ENCODE measurements at places on chromosomes 2 and 18.

GRCh38 chr2:224951723-224952481, 90.4 kb downstream of the DOCK10 start:
- no peak for DNase-seq

DNA sequence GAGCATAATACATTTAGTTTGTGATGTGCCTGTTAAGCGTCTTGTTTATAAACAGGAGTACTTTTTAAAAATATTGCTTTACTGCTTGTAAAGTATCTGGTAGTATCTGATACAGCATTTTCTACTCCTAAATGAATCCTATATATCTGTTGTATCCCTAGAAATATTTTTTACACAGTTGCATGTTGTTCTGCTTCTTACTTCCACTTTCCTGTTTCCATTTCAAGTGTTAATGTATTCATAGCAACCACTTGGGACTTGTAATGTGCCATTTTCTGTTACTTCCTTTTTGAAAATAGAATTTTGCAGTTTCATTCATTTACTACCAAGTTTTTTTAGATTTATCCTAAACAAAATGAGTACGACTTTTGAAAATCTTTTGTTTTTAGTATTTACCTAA, 24.9 kb downstream of the CCNT2 start:
- DNase-seq, result no peak

DNA sequence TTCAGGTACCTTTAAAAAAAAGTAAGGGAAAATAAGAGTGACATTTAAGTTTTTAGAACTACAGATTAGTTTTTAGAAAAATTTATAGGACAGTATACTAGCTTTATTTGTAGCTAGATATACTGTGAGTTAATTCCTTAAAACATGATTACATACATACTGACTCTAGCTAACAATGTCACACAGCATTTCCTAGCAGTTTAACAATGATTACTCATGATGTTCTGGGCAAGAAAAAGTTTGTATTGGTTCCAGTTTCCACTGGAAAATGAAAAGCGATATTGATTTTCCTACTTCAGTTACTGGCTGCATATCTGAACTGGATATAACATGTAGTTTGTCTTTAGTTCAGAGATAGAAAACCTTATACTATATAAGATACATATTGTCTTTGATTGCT, 19.4 kb downstream of the SLC39A6 start:
- no peak for DNase-seq

- DNase-seq, result no peak
These were observed 11.0 kb upstream of the ANKRD29 start for GRCh38 chr18:23673725-23674124.

DNA sequence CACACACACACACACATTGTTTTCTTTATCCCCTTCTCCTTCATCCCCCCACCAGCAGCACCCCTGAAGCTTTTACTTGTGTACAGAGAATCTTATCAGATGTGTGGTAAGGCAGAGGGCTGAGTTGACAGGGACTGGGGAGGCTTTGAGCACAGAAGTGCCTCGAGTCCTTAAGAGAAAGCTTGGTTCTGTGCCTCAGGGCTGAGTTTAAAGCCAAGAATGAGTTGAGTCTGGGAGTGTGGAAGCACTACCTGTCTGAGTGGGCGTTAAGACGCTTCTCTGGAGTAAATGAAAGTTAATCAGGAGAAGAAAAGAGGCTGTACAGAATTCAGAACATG, 2.7 kb downstream of the ID2 start:
- no peak for DNase-seq

DNA sequence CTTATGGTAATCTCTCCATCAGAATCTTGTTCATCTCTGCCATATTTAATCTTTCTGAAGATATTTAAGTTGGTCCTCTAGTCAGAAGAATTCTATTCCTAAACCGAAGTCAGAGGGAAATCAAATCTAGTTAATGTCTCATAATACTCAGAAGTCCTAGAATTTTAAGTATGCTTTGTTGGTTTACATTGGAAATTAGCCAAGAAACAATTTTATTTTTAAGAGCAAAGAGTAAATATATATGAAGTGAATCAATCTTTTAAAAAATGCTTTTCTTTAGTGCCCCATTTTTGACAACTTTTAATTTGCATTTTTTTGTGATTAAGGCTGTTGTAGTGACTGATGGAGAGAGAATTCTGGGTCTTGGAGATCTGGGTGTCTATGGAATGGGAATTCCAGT, 38.1 kb downstream of the ME2 start:
- DNase-seq, result no peak

DNA sequence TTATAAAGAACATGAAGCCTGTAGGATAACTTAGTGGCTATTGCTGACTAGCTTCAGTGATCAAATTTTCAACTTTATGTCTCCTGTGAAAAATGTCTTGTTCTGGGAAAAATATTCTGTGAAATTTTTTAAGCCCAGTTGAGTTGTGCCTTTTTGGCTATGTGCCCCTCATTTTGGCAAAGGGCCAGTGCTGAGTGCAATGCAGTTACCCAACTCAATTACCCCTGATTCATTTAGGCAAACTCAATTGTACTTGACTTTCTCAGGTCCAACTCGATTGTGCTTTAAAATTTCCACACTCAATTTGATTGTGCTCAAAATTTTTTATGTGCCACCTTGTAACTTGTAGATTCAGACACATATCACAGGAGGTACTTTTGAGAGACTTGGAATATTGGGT, 548.8 kb upstream of the NRP2 start:
- DNase-seq, result no peak

DNA sequence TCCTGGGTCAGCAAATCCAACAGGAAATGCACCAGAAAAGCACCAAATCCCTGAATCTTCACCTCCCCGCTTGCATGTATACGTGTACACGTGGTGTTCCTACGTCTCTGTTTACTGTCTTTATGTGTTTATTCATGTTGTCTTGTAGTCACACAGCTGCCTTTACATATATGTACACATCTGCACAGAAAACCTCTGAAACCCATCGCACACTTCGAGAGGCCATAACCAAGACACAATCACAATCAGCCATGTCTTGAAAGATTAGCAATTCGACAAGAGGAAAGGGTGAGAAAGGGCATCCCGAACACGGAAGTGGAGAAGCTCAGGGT, 98.1 kb downstream of the PLB1 start:
- DNase-seq, result no peak

DNA sequence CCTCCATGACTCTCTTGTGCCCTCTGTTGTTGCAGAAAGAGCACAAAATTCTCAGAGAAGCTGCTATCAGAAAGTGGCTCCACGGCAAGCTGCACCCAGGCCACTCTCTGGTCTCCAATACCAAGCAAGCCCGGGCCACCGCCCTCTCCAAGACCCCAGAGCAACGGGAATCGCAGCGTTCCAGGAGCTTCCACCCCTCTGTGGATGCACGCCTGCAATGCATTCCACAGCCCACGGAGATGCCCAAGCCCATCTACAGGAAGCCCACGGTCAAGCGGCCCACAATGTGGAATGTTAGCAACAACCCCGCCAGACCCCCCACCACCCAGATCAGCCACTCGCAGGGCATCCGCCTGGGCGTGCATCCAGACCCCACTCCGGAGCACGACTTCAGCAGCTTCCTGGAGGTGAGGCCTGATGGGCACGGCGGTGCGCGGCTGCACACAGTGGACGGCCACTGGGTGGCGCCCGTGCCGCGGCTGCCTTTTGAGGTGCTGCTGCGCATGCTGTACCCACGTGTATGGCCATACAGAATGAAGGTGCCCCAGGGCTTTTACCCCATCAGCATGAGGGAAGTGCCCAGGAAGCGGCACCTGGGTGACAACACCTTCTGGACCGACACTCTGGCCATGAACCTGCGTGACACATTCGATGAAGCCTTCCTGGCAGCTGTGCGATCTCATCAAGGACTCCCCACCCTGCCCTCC, 6.3 kb downstream of the ANKRD53 start:
- DNase-seq, result peak; percentile 72

DNA sequence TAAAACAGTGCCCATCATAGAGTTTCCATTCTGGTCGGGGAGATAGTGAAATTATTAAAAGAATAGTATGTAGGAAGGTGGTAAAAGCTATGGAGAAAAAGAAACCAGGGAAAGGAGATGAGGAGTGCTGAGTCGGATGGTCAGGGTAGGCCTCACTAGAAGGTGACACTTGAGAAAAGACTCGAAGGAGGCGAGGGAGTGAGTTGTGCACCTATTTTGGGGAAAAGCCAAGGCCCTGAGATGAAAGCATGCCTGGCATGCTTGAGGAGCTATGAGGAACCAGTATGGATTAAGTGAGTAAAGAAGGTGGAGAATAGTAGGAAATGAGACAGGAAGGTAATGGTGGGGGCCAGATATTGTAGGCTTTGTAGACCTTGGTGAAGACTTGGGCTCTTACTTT, 7.3 kb upstream of the TTLL4 start:
- no peak for DNase-seq

GRCh38 chr2:195682077-195682476, 25.1 kb downstream of the SLC39A10 start:
- no peak for DNase-seq

DNA sequence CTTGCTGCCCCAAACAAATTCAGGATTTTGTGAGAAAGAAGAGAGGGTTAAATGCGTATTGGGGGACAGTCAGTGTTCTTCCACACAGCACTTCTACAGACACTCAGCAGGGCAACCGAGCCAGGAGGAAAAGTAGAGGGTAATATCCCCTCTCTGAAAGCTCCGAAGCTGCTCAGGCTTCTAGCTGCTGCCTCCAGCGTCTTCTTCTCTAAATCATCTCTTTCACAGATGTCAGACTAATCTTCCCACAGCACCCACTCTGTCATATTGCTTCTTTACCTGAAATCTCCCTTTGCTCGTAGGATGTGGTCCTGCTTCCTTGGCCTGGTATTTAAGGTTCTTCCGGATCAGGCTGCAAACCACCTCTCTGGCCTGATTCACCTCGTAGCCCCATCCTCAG, 117.6 kb upstream of the HAAO start:
- DNase-seq, result no peak

DNA sequence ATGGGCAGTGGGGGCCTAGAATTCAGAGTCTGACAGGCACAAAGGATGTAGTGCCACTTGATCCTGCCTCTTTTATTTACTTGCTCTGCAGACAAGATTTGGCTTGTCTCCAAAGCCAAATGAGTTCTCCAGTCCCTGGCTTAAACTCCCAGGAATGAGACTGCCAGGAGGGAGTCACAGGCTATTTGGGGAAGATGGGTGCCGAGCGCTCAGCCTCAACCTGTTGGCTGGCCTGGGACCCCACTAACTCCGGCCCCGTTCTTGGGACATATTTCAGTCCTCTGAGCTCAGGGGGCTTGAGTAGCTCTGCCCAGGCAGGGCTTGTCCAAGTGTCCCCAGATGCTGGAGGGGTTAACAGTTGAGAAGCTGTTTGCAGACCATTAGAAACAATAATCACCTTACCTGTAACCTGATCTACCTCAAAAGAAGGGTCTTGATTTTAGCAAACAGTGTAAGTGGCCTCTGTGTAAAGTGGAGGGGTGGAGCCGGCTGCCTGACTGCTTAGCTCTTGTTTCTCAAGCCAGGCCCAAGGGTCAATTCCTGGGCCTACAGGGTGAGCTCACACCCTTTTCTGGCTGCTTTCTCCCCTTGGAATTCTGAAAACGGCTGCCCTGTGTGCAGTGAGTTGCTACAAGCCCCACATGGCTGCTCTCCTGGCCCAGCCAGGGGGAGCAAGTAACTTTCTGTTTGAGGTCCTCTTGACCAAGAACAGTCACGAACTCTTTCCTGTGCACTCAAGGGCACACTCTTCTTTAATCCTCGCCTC, 27.1 kb upstream of the FZD5 start:
- DNase-seq, result no peak

GRCh38 chr2:138846216-138846821, 66.1 kb upstream of the NXPH2 start:
- DNase-seq, result no peak

DNA sequence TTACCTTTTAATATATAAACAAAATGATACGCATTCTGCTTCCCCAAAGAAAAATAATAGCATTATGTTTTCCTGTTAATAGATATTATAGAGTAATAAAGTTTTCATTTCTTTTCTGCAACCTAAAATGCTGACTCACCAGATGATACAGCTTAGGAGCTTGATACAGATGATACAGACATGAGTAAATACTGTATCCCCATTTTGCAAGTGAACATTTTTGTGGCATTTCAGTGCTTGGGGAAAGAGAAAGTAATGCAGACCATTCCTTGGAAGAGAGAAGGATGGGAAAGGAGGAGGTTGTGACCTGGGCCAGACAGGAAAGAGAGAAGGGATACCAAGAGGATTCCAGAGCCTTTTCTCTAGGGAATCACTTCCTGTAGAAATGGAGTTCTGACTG, 97.5 kb upstream of the FSHR start:
- no peak for DNase-seq

DNA sequence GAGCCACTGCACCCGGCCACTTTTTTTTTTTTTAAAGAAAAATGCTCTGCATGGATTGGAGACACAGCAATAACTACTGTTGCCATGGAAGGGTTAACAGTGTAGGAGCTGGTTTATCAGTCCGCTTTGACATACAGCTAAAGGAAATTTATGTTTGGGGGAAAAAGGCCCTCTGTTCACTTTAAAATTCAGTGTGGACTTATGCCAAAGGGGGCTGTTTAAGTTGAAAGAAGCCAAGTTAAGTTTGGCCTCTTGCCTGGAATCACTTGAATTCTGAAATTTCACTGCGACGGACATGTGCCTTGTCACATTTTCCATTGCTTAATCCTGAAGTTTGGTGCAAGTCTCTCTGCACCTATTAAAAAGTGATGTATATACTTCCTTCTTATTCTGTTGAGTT, 3.1 kb downstream of the KCNE4 start:
- no peak for DNase-seq

DNA sequence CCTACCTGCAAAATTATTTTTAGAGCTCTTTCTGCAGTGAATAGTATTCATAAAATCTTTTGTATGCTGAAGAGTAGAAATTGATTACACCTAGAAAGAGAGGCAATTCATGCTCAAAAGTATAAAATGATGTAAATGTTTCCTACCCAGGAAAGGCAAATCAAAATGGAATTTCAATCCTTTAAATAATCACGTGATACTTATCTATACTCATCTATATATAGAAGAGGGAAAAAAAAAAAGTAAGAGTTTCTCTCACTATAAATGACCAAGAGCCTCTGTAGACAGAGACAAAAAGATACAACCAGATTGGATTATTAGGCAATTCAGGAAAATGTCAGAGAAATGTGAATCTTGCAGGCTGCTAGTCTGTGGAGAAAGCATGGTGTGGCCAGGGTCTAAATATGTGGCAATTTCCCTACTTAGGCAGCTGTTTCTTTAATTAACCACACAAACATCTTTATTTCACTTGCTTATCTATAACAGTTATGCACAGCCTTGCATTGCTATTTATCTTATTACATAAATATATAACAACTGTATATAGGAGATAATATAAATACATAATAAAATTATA, 39.5 kb downstream of the METTL8 start:
- no peak for DNase-seq
